ENCODE measurements at places on chromosomes 4 and X.
A peak's percentile ranks its signal among the peaks of the same experiment; 100 is the strongest.

DNA sequence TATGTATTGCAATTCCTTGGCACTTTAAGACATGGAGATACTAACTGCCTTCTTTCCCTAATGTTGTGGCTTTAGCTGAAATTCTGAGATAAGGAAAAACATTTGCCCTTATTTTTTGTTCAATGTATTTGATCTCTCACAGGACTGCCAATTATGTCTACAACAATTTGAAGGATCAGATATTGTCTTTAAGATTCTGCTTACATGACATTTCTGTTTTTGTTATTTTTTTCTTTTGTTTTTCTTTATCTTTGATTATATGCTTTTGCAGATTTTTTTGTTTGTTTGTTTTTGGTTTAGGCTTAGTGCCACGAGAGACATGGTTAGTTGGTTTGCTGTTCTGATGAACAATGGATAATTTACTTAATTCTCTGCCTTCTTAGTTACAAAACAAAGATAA lies 303.3 kb downstream of the TECRL start:
- DNase-seq: no peak

DNA sequence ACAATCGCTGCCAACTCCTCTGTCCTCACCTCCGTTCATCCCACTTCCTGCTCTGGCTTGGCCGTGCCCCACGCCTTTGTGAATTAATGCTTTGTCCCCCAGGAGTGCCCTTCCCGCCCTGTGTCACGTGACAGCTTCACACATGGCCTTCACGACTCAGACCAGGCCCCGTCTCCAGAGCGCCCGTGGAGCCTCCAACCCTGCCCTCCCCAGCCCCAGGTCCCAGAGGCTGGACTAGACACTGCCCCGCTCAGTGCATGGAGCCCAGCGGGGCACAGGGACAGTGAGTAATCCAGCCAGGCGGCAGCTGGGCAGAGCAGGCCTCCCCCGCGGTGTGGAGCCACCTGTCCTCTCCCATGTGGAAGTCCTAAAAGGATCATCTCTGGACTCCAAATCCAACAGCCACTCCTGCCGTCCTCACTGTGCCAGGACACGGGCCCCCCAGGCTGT lies 7.4 kb downstream of the ADRA2C start:
- no peak for DNase-seq

DNA sequence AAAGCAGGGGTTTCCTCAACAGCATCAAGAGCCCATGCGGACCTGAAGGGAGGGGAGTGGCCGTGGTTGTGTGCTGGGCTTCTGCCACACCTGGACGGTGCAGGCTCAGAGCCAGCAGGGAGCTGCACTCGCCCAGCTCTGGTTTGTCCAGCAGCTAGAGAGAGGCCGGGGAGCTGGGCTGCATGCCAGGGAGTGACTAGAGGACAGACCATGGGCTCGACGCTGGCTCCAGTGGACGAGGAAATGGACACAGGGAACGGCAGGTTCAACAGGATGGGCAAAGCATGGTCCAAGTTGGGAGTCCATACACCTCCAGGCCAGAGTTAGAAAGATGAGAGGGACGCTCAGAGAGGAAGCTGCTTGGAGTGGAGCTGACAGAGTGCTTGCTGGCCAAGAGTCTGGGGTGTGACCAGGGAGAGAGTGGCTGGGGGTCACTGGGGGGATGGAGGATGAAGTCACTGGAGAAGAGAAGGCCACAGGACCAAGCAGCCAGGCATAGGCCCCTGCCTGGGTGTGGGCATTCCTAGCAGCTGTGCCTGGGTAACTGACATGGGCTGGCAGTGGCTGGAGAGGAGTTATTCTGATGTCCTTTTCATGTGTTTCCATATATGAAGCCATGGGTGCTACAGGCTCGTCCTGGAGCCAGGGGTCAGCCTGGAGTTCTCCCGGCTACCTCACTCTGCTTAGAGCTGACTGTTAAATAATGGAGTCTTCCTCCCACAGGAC lies 42.8 kb downstream of the HTT-AS start:
- no peak for DNase-seq

DNA sequence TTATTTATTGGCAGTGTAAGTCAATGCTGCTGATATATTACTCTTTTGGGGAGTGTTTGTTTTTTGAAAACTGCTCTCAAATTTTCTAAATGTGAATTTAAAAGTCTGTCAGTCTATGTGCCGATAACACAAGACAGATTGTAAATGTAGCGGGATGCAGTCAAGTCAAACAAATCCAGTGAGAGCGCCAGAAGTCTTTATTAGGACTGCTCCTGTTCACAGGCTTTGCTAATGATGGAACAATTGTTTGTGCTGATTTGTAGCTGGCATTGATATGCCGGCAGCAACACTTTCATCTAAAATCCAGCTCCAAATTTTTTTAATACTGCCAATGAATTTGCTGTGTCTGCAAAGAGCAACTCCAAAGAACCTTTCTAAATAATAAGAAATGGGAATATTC lies 78.7 kb upstream of the TET2 start:
- peak; percentile 20 for DNase-seq

DNA sequence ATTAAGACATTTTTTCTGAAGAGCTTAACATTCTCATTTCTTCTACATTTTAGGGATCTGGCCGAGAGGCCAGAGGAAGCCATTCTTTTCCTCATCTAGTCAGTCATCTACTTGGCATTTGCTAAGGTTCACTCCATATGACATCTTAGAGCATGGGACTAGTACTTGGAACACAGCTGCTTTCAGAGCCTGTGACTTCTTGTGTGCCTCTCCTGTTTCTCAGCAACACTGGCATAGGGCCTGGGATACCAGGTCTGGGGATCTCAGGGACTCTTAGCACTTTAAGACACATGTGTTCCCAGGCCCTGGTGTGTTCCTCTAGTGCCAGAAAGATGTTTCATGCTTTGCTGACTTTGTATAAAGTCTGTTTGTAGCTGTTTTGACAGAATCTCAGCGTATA lies 7.3 kb downstream of the PLP1 start:
- DNase-seq: no peak

GRCh38 chr4:47374477-47374876 lies 89.0 kb downstream of the COMMD8 start:
- DNase-seq: no peak

DNA sequence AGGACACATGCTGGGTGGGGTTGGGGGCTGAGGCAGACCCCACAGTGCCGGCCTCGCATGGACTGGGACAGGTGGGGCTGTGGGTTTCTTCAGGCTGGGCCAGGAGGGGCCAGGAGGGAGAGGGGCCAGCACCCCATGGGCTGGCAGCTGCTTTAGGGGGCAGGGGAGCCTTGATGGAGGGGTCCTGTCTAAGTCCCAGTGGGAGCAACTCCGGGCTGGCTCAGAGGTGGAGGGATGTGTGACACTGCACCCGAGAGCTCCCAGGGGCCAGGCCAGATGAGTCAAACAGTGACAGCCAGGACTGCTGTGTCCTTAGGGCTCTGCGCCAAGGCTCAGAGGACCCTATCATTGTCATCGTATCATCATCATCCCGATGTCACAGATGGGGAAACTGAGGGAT lies 4.4 kb upstream of the ABLIM2 start:
- DNase-seq: no peak

- no peak for DNase-seq
These were observed 54.5 kb upstream of the MAMLD1 start for GRCh38 chrX:150308532-150309157.

DNA sequence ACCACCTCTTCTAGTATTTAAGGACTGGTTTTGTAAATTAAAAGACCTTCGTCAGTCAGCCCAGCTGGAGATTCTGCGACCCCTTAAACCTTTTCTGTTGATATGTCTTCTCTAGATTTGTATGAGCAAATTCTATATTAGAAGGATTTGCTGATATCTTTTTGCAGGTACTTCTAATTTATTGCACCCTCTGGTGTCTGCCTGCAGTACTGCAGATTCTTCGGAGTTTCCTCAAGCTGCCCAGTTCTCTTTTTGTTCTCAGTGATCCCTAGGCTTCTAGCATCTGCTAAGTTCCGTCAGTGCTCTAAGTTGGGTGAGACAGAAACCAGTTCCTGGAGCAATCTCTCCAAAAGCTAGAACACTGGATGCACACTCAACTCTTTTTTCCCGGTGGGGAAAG lies 545.2 kb downstream of the C4orf33 start:
- no peak for DNase-seq

All from NCI-H1105 (cell line).